CD4-positive, CD25-positive, alpha-beta regulatory T cell (primary cell): ENCODE measurements at places on chromosomes 5 and 9.

DNA sequence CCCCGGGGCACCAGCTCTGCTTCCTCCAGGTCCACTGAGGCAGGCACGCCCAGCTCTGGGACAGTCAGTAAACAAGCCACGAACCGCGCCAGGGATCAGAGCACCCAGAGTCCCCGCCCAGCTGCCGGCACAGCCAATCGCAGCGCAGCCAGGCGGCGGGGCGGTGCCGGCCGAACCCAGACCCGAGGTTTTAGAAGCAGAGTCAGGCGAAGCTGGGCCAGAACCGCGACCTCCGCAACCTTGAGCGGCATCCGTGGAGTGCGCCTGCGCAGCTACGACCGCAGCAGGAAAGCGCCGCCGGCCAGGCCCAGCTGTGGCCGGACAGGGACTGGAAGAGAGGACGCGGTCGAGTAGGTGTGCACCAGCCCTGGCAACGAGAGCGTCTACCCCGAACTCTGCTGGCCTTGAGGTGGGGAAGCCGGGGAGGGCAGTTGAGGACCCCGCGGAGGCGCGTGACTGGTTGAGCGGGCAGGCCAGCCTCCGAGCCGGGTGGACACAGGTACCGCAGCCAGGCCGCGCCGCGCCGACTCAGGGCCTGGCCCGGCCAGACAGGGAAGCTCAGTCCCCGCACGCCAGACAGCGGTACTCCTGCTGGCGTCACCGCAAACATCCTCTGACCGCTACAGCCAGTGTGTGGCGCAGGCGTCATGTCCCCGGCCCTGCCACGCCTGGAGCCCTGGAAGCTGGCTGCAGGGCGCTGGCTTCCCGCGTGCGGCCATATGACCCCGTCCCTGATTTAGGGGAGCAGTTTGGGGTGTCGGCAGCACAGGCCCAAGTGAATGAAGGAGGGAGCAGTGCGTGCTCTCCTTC, at the start of gene CTSL:
Gene CTSL (plus strand): TSS at position 220 of the 810 bp plus-strand sequence. CDS start 1,485 bp downstream, outside the sequence.
- peak; percentile 37 for DNase-seq

DNA sequence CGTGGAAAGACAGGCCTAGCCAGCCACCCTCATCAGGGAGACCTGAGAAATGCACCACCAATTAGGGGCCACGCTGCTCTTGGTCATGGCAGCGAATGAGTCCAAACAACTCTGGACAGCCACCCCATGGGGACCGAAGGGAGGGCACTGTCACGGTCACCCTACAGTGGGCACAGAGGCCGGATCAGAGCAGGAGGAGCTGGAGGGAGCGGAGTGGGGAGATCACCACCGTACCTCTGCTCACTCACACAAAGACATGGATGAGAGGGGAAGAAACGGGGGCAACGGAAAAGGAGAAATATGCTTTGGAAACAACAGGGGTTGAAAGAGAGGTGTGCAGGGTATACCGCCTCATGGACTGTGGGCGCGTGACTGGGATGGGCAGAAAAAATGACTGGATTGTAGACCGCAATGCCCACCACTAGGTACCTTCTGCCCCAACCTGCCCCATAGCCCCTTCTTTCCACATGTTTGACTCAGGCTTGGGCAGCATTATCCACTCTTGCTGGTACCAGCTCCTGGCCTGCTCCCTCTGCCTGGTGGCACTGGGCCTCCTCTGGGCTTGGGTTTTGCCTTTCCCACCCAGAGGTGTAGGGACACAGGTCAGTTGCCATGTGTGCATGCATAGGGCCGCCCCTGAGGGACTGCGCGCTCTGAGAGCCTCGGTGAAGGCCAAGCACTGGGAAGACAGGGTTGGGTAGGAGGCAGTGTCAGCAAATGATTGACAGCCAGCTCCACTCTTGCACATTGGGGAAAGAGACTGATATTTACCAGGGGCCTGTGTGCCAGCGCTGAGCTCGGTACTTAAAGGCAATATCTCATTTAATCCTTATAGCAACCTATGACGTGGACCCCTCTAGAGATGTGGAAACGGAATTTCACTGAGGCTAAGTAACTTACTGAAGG, 76.6 kb downstream of the CRB2 start:
- DNase-seq = no peak

DNA sequence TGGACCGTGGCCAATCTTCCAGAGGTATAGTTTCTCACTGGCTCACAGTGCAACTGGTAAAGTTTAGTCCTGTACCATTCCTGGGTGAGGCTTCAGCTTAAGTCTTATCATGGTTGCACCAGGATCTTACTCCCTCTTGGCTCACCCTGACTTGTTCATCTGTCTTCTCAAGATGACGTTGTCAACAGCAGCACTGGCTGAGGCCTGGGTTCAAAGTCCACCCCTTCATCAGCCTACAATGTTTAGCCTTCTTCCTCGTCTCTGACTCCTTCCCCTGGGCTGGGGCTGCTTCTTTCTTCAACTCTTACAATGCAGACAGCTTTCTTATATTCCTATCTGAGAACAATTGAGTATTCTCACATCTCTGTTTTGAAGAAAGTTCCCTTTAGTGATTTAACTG, 311.1 kb upstream of the CLINT1 start:
- no peak for DNase-seq

- DNase-seq = no peak
Observed at GRCh38 chr5:4636378-4636777, 503.8 kb upstream of the ADAMTS16 start.

- DNase-seq = peak; percentile 60
Observed at GRCh38 chr5:172683645-172684471, 42.8 kb downstream of the NEURL1B start.

DNA sequence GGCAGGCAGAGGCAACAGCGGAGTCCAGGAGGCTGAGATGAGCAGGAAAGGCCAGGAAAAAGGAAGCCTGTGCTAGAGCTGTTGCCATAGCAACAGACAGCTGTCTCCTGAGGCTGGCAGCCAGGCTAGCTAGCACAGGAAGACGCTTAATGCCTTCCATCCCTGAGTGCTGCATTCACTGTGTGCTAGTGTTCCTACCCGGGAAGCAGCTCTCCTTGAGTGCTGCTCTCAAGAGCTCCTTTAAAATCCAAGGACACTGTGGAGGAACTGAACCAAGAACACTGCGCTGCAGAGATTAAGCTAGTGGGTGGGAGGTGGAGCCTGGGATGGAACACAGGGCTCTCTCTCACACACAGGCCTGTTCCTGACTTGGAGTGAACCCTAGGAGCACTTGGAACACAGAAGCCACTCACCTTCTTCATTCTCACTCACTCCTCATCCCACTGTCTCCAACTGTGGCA, 53.5 kb upstream of the IL7R start:
- no peak for DNase-seq

DNA sequence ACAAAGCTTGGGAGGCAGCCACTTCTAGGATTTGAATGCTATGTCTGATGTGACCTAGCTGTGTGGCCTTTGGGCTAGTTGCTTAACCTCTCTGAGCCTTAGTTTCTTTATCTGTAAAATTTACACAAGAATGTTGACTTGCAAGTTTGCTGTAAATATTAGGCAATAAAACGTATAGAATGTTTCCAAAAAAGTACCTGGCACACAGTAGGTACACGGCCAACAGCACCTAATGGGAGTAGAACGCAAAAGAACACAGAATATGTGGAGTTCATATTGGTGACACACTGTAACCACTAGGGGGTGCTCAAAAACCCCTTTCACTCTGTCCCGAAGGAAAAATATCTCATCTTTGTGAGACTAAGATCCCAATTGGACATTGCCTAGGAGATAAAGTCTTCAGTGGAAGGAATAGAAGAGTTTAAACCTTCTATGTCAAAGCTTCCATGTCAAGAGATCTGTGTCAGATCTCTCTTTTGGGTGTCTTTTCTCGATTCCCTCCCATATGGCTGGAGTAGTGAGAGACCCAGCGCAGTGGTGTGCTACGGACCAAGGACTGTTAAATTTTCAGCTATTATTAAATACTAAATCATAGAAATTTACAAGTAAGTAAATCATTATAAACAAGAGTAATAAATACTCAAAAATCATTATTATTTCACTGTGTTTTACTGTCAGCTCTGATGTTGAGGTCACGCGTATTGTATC, 145.4 kb upstream of the RAD23B start:
- peak; percentile 15 for DNase-seq

DNA sequence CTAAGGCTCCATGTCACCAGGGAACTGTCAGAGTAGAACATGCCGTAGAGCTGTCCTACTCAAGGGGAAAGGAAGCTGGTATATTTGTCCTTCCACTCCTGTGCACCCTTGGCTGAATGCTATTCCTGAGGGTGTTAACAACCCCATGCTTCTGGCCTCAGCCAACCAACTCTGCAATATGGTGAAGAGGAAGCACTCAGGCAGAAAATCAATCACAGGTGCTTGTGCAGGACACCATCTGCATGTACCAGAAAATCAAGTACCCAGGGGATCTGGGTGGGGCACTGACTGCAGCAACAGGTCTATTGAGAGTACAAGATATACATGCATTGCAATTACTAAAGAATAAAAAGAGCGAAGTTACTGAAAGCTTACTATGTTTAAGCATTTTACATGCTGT, 51.4 kb upstream of the NEK6 start:
- no peak for DNase-seq

DNA sequence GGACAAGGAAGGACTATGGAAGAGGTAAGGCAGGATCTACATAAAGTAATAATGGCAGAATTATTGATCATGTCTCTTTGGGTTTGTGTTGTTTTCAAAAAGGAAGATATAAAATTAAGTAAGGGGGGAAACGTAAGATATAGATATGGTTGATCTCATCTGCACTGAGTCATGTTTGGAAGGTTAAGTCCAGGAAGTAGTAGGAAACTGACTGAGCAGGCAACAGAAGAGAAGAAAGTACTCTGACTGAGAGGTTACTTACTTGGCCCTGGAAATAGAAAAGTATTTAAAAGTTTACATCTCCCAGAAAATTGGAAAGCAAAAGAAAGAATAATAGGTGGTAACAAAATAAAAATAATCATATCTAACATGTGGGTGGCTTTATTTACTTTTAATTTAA, 405.3 kb upstream of the RGMB start:
- no peak for DNase-seq

- no peak for DNase-seq
Observed at GRCh38 chr5:149485655-149486615, 65.3 kb downstream of the CSNK1A1 start.

DNA sequence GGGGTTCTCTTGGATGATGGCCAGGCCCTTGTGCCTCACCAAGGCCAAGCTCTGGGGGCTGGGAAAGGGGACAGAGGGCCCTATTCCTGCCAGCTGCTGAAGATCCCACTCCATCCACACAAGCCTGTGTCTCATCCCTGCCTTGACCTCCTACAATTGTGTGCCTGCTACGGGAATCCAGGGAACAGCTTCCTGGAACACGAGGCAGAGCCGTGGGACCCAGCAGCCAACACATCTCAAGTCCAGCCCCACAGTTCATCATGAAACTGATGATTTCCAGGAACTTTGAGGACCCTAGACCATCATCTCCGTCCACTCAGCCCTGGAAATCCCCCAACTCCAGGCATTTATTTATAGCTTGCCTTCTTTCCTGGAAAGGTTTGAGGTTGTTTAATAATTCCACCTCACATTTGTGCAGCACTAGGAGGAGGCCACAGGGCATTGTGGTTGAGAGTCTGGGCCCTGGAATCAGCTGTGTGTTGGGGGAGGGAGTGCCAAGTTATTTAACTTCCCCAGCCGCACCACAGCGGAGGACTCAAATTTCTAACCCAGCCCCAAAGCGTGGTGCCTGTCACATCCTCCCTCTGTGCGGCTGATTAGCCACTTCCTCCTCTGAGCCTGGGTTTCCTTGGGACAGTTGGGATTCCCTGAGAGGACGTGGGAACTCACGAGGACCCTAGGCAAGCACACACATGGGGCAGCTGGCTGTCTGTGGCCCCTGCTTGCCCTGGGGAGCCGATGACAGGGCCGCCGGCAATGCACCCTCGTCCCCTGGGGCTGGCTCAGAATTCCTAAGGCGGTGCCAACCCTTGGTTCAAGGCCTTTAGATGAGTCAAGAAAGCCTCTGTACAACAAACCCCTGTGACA, 58.2 kb upstream of the GGTA1 start:
- DNase-seq = no peak

GRCh38 chr5:121897341-121897740, 45.7 kb downstream of the FTMT start:
- no peak for DNase-seq

DNA sequence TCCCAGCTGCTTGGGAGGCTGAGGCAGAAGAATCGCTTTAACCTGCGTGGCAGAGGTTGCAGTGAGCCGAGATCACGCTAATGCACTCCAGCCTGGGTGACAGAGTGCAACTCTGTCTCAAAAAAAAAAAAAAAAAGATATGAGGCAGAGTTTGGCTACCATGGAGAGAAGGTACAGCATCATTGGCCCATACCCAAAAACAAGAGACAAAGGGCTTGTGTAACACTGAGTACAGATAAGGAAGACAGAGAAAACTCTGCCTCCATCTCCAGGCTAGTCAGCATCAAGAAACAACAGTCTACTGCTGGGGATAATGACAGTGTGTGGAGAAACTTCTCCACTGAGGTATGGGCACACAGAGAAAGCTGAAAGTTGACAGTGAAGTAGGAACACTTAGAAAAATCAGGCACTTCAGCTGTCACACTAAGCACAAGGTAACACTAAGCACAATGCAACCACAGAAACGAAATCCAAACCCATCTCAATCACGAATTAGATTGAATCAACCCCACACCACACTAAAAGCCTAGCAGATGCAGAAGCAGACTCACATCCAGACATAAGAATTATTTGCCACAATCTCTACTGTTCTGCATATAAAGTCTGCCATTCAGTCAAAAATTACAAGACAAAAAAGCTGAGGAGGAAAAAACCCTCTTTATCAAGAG, 10.5 kb downstream of the PJA2 start:
- DNase-seq = no peak

GRCh38 chr5:83426855-83427254, 44.7 kb upstream of the VCAN start:
- DNase-seq = no peak

GRCh38 chr5:12322042-12322441, 417.8 kb upstream of the CTNND2 start:
- DNase-seq = no peak

DNA sequence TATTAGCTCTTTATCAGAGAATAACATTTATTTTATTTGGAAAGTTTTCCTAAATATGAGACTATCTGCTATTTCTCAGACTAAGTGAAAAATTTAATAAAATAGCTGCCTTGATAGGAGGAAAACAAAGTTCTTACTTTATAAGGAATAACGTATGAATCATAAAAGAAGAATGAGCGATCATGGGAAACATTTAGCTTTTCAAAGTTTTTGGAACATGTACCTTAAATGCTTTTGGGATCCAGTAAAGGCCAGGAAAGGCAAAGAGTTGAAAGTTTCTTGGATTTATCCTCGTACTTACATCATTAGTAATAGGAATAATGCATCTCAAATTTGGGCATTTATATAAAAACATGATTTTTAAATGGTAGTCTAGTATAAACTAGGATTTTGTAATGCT, 19.4 kb downstream of the OGN start:
- DNase-seq = no peak

GRCh38 chr5:1028481-1029281, 20.1 kb downstream of the NKD2 start:
- no peak for DNase-seq

DNA sequence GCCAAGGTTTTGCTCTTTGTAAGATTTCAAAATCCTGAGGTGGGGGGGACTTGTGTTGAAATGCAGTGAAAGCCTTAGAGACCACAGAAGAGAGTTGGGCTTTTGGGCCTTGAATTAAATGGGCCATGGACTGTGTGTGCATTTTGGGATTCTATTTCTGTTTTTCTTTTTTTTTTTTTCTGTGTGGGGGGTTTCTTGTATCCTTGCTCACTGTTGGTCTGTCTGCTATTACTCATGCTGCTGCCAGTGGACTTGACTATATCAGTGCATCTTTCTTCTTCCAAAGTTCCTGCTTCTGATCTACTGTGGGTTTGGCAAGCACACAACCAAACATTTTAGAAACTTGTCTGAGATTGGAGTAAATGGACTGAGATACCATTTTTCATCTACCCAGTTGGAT, 344.9 kb downstream of the ARL15 start:
- DNase-seq = no peak

- no peak for DNase-seq
Observed at GRCh38 chr9:100761276-100761802, 183.5 kb downstream of the CAVIN4 start.
